ENCODE measurements at places on chromosomes 12 and 14.
A peak's percentile ranks its signal among the peaks of the same experiment; 100 is the strongest.

GRCh38 chr12:49334681-49335080, 2.3 kb downstream of the C1QL4 start:
- DNase-seq: no peak

- no peak for DNase-seq
Observed at GRCh38 chr14:95263527-95264231, 56.0 kb downstream of the CLMN start.

DNA sequence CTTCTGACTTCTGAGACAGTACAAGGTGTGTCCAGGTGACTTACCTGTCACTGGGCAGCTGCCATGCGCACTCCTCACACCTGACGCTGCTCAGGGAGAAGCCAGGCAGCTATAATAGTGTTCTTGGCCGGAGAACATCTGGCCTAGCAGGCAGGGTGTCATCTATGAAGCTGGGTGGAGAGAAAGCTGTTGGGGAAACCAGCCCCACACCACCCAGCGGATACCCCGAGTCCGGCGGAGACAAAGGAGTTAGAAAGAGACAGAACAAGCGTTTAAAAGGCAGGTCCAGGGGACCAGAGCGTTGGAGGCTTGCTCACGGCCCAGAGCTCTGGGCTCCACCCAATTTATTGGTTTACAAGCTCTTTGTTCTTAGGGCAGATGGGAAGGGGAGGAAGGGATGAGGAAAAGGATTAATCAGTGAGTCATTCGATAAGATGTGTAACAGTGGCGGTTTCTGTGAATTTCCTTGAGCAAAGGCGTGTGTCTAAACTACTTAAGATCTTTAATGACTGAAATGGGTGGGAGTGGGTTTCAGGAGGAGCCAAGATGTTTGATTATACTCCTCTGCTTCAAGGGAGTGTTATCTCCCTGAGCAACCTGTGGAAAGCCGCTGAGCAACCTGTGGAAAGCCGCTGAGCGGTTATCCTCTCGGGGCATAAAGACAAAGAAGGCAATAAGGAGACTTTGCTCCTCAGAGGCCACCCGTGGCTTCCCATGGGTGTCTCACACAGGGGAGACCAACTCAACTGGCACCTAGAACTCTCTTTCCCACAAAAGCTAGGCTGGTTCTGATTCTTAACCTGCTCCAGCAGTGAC, at the start of gene GALNT8:
GALNT8 (plus strand) TSS at position 580 of the 816 bp plus-strand sequence. CDS start 278 bp downstream, outside the sequence.
- no peak for DNase-seq

- no peak for DNase-seq
Observed at GRCh38 chr12:93776581-93777018, 99.4 kb downstream of the CRADD start.

- no peak for DNase-seq
Observed at GRCh38 chr12:109777544-109777943, 55.7 kb downstream of the TRPV4 start.

DNA sequence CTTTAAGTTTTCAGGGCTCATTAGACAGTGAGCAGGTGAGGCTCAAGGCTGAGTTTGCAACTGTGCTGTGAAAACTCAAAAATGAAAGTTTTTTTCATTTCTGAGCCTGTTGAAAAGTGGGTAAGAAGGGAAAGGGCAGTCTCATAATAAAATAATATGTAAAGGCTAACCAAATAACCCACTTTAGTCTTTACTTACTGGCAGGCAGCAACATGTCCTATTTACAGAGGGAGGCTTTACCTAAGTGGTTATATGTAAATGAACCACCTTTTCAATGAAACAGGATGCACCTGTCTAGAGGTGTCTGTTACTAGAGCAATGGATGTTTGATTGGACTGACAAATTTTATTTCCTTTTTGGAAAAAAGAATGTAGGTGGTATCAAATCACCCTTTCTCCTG, 158.0 kb downstream of the ETV6 start:
- peak; percentile 71 for DNase-seq

DNA sequence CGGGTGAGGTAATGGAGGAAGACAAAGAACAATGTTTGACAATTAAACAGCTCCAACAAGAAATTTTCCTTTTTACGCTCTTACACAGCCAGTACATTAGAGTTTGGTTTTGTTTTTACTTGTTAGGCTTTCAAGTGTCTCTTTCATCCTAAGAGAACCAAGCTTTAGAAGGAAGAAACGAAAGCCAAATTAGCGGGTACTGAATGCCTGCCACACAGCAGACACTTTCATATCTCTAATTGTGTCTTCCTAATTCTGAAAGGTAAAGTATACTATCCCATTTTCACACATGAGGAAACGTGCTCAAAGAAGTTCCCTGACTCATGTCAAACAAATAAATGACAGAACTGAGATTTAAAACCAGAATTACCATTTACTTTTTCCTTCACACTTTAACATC, 65.0 kb downstream of the CDK17 start:
- no peak for DNase-seq

GRCh38 chr14:74867673-74868072, 8.3 kb downstream of the PROX2 start:
- no peak for DNase-seq

GRCh38 chr14:60184905-60185555, 19.8 kb upstream of the DHRS7 start:
- DNase-seq: no peak

GRCh38 chr14:63496837-63497400, 46.3 kb downstream of the PPP2R5E start:
- DNase-seq: no peak

DNA sequence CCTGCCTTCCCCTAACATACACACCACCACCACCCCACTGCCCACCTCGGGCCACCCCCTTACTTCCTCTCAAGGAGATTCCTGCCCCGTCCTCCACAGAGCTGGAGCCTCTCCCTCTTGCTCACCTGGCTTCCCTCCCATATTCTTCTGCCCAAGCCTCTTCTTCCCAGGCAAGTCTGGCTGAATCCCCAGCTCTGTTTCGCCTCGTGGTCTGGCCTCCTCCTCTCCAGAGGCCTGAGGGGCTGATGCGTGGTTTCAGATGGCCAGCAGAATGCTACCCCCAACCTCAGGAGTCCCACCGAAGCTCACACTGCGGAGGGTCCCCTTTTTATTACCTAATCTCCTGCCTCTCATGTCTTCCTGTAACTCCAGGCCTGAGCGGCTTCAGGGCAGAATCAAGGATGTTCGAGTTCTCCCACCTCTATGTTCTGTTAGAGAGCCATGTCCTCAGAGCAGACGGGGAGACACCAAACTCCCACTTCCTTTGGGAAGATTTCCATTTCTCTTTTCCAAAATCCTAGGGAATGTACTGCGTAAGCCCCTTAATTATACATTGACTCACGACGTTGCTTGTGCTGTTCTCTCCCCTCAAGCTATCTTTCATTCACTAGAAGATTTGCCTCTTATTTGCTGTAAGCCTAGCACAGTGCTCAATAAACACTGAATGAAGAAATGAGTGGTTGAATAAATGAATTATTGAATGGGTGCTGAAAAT, 33.9 kb upstream of the LTBP2 start:
- DNase-seq: no peak

- DNase-seq: no peak
Observed at GRCh38 chr12:50325890-50326391, 42.6 kb upstream of the LIMA1 start.

- DNase-seq: no peak
Observed at GRCh38 chr12:65106948-65107347, 14.2 kb downstream of the WIF1 start.

GRCh38 chr12:31118347-31119191, 44.9 kb downstream of the DDX11 start:
- DNase-seq: no peak

DNA sequence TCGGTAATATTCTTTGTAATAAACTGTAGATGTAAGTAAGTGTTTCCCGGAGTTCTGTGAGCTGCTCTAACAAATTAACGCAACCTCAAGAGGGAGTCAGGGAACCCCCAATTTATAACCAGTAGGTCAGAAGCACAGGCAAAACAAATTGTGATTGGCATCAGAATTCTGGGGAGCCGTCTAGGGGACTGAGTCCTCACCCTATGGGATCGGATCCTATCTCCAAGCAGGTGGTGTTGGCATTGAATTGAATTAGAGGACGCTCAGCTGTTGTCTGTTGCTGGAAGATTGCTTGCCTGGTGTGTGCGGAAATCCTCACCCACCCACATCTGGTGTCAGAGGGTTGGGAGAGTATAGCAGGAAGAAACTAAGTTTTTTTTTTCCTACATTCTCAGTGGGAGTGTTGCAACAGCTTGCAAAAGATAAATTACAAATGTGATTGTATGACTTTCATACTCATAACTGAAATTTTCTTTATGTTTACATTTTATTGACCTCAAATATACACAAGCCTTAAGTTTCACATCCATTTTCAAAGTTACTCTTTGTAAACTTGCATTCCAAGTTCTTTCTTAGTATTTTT, 5.5 kb downstream of the TMEM52B start:
- no peak for DNase-seq

DNA sequence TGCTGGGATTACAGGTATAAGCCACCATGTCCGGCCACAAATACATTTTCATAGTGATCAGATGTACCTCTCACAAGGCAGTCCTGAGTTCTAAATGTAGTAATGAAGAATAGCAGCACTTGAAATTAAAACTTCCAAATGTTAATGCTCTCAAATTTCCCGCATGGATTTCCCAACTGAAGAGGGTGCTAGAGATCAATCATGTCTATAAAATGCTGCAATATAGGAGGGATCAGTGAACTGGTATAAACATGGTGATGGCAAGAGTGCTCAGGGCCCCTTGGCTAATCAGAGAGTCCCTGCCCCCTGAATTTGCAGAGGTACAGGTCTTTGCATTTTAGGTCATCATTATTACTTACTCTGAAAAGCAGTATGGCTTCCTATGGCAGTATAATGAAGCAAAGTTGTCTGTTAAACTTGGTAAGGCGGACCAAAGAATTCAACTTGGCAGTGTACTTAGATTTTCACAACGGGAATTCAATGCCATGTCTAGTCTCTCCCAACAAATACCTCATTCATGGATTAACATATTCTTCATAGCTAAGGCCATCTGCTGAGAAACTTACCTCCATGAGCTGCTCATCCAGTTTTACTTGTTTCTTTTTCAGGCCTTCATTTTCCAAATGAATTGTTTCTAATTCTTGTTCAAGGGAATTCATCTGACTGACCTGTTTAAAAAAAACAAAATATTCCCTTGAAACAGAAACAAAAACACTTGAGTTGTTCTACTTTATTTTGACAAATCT, 67.0 kb upstream of the SAV1 start:
- DNase-seq: no peak

- no peak for DNase-seq
Observed at GRCh38 chr12:105993766-105994555, 144.8 kb downstream of the NUAK1 start.

GRCh38 chr12:22275843-22276242, 58.7 kb downstream of the ST8SIA1 start:
- DNase-seq: no peak

- DNase-seq: no peak
Observed at GRCh38 chr14:101232340-101233020, 328.8 kb upstream of the DIO3 start.

GRCh38 chr14:58656671-58657411, 19.1 kb downstream of the DACT1 start:
- DNase-seq: no peak

GRCh38 chr12:123815968-123816367, 53.9 kb downstream of the DNAH10 start:
- DNase-seq: no peak

- no peak for DNase-seq
Observed at GRCh38 chr14:94624537-94625352, 12.6 kb downstream of the SERPINA3 start.

GRCh38 chr14:36363704-36364103, 43.3 kb upstream of the MBIP start:
- no peak for DNase-seq

DNA sequence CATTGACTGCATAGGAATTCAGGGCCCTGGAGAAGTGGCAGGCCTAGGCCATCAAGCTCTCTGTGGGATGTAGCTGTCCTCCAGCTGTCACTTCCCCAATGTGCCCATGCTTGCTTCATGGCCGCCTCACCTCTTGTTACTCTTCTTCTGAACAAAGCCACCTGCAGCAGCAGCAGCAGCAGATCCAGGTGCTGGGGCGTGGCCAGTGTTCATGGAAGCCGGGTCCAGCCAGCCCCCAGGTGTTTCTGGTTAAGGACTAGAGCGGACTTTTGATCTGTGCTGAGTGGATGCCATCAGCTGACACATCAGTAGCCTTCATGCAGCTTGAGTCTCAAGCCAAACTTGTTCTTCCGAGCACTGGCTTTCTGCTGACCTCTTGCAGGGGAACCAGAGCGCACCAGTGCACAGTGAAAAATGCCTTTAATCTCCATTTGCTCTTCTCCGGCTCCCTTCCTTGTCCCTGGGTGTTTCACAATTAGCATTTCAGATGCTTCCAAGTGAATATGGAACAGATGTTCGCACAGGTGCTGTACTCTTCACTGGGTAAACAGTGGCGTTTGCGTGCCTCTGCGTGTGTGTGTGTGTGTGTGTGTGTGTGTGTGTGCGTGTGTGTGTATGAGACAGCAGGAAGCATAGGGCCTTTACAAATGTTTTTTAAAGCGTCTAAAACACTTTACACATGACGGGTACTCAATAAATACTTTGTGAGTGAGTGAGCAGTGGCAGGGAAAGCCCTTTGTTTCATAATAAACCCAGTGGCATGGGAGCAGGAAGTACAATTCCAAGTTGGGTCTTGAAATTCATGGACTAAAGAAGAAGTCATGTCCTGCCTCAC, 20.1 kb downstream of the TPCN1 start:
- peak; percentile 84 for DNase-seq

DNA sequence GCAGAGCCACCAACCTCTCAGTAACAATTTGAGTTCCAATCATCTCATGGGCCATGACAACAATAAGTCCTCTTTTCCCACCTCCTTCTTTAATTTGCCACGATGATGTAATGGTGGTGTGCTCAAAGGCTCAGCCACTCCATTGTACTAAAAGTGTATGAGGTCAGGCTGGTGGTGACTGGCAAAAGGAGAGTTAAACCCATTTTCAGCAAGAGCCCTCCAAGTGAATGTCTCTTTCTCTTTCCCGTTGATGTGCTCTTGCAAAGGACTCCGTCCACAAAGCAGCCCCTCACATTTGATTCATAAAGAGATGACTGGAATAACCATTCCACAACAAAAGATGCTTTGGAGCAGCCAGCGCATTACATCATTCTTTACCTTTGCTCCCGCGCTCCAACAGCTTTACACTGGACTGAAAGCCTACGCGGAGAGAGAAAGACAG, 41.6 kb downstream of the DUSP16 start:
- DNase-seq: no peak

- DNase-seq: no peak
Observed at GRCh38 chr14:101246894-101247841, 314.1 kb upstream of the DIO3 start.

GRCh38 chr14:78644824-78645559, 474.8 kb downstream of the NRXN3 start:
- no peak for DNase-seq

DNA sequence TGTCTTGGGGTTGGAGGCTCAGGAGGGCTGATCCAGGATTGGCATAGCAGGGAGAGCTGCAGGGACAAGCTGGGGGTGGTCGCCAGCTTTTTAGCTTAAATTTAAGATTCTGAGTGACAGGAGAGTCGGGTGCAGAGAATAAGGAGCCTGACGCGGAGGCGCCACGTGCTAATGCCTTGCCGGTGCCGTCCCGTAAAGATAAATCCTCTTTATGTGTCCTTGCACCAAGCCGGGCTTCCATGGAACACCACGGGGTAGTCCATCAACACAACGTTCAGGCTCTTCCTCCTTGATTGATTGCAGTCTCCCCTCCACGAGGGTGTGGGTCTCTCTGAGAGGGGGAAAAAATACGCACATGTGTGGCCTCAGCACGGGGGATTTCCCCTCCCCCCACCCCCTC, 3.9 kb downstream of the DLK1 start:
- no peak for DNase-seq

- no peak for DNase-seq
Observed at GRCh38 chr14:61559641-61560201, 135.6 kb upstream of the HIF1A start.
